ENCODE measurements at places on chromosomes 16 and 17. TPM values are rescaled to one million over a fixed set of nuclear protein-coding genes. Genes with fewer than 3 reads are reported as not detected.

DNA sequence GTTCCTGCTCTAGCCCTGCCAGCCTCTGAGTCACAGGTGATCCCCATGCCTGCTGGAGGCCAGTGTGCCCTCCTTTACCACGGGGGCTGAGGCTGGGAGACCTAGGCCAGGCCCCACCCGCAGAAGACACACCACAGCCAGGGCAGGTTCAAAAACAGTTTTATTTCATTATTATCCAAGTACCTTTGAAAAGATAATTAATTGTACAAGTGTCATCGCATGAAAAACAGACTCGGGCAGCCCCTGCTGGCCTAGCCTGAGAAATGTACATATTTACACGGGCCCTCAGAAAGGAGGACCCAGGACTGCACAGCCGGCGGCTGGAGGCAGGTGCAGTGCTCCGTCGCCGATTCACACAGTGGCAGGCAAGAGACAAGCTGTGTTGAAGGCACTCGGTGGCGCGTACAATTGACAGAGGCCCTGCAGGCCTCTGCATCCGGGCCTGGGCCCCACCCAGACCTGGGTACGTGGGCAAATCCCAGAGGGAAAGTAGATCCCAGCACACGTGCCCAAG is 4.4 kb downstream of the PDIA2 start:
- no peak for DNase-seq

DNA sequence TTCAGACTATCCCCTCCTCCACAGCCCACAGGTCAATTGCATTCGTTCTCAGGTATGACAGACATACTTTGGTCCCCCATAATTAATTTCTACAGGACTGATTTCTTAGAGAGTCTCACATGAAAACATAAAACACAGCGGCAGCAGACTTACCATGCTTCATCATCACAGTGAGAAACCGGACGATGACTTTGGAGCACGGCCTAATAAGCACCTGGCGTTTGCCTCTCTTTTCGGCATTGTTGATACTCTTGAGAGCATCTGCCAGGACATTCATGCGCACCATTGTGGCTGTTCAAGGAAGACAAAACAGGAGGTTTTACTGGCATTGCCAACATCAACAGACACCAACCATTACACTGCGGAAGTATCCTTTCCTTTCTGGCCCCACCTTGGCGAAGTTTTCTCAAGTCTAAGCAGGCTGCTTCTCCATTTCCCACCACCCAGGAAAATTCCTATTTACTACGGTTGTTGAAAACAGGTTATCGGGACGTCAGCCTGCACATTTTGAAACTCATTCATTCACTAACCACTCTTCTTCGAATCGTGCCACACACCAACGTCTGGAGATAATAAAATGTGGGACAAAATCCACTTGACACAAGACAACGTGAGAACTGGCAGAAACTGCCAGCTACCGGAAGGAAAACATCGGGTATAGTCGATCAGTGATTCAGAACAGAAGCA is 1.2 kb downstream of the RPS15A start:
- no peak for DNase-seq

- DNase-seq, result peak; percentile 83
Measured at GRCh38 chr17:67475161-67475937, 98.3 kb downstream of the PITPNC1 start.

BICDL2 gene
- not detected for total RNA-seq

DNA sequence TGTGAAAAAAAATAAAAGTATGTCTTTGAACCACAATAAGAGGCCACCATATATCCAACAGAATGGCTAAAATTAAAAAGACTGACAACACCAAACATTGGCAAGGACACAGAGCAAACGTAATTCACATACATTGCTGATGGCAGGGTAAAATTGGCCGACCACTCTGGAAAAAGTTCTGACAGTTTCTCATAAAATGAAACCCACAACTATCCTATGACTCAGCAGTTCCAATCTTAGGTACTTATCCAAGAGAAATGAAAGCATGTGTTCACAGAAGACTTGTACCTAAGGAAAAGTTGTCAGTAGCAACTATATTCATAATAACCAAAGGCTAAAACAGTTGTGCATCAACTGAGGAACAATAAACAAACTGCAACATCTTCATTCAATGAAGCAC is 357.3 kb upstream of the XYLT1 start:
- no peak for DNase-seq

CTRB1 gene
- total RNA-seq, result 3.8 TPM

DNA sequence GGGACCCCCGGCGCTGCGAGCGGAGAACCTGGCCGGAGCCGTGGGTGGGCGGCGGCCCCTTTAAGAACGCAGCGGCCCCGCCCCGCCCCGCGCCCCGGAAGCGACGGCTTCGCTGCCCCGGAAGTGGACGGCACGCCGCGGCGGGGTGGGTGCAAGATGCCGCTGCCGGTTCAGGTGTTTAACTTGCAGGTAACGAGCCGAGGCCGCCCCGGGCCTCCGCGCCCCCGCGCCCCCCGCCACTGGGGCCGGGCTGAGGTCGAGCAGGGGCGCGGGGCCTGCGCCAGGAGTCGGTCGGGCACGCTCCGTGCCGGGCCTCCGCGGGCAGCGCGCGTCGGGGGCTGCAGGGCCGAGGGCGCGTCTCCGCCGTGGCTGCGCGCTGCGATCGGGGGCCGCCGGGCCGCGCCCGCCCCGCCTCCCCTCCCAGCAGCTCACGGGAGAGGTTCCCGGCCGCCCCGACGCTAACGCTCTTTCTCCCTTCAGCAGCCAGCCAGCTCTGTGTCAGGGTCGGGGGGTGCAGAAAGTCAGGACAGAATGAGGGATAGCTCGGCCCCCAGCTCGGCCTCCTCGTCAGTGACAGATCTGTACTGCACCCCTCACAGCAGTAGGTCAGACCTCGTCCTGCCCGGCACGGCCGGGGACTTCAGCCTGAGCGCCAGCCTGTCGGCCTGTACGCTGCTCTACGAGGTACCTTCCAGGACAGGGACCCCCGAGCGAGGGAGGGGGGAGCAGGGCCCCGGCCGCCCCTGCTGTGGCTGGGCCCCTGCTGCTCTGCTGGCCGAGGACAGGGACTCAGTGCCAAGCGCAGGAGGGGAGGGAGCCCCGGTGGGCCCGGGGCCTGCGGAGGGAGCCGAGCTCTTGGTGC is at the start of the genes GPS1 and RFNG:
Gene GPS1, plus strand, starts transcription at position 123 of the 862 bp plus-strand sequence. Its CDS starts 34 bp downstream, at position 157.
Gene RFNG, minus strand, starts transcription at position 36 of the 862 bp plus-strand sequence. CDS start 45 bp downstream, outside the sequence.
- peak; percentile 69 for DNase-seq

OR3A3 gene
- total RNA-seq, result not detected

DNA sequence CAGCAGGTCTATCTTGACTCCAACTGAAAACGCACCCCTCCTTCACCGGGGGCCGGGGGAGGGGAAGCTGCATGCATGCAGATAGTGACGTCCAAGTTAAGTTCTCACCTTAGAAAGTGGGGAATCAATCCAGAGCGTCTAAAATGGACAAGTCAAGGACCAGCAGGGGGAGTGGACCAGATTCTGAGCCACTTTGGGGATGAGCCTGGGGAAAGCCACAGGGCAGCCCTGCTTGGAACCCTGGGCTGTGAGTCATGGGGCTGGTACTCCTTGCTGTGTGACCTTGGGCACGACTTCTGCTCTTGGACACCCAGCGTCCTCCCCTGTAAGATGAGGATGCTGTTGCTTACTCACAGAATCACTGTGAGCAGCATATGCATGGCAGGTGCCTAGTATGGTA is 9.1 kb downstream of the TNFRSF13B start:
- no peak for DNase-seq

DNA sequence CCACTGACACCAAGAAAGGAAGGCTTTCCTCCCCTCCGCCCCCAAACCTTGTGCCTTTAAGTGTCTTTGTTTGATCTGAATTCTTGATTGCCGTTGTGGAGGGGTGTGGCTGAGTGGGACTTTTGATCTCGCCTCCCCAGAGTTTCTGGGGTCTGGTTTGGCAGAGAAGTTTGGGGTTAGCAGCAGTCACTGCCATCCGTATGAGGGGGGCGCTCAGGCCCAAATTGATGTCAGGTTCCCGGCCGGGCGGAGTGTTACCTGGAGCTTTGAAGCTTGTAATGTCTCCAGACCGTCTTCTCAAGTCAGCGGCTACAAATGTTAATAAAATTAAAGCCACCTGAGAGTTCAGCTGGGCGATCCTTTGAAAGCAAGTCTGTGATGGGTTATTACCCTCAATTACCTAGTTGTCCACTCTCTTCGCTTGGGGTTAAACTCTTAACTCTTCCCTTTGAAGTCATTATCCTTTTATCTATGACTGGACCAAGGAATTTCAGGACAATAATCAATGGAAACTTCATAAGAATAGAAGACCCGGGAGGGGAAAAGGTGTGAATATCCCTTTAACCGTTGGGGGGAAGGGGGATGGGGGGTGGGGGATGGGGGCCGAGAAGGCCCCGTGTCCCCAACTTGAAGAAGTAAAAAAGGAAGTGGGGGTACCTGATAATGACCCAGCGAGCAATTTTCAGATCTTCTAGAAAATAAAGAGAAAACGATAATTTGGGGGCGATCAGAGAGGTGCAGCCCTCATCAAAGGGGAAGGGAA is 31.8 kb upstream of the AXIN2 start:
- DNase-seq, result no peak

GRCh38 chr17:21510686-21511362 is 134.7 kb downstream of the KCNJ12 start:
- no peak for DNase-seq

GRCh38 chr16:929227-930073 is 41.3 kb downstream of the LMF1 start:
- no peak for DNase-seq

DNA sequence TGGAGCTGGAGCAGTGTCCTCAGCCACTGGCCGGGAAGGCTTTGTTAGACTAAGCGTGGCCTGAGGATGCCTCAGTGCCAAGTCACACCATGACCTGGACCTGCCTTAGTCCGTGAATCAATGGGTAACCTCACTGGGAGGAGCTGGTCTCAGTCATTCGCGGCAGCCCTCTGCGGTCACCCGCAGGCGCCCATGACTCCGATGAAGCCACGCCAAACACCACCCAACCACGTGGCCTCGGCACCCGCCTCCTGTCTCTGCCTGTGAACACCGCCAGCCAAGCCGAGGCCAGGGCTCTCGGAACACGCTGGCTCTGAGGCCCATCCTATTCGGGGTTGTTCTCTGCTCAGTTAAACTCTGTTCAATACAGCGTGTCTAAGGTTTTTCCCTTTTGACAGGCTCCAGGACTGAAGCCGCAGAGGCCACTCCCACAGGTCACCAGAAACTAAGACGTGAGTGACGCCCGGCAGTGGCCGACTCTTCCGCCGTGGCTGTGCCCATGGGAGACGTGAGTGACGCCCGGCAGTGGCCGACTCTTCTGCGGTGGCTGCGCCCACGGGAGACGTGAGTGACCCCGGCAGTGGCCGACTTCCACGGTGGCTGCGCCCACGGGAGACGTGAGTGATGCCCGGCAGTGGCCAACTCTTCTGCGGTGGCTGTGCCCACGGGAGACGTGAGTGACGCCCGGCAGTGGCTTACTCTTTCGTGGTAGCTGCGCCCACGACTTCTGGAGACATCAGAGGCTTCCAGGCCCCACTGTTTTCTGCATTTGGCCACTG is 16.8 kb upstream of the PABPN1L start:
- DNase-seq, result no peak

- no peak for DNase-seq
Measured at GRCh38 chr16:64211331-64211730, 910.5 kb downstream of the CDH11 start.

- no peak for DNase-seq
Measured at GRCh38 chr16:4699046-4699556, 5.7 kb downstream of the NUDT16L1 start.

DNA sequence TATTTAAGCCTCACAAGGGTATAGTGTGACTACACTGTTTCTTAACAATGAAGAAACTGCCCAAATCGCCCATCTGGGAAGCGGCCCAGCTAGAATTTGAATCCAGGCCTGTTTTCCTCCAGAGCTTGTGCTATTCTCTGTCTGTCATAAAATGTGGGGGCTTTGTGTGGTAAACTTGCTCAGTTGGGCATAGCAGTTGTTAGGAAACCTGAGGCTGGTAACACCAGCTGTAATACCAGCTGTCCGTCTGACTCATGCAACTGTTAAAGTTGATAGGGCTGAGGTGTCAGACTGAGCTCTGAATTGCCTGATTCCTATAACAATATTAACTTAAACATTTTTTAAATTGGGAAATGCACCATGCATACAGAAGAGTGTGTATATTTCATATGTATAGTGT is 9.3 kb downstream of the NOD2 start:
- DNase-seq, result no peak

GRCh38 chr16:14236401-14236800 is 165.3 kb downstream of the MRTFB start:
- DNase-seq, result no peak

Data from heart right ventricle (tissue), 16 donors.